Daoy (cell line): ENCODE measurements at places on chromosomes 5 and 9.
A peak's percentile ranks its signal among the peaks of the same experiment; 100 is the strongest.

DNA sequence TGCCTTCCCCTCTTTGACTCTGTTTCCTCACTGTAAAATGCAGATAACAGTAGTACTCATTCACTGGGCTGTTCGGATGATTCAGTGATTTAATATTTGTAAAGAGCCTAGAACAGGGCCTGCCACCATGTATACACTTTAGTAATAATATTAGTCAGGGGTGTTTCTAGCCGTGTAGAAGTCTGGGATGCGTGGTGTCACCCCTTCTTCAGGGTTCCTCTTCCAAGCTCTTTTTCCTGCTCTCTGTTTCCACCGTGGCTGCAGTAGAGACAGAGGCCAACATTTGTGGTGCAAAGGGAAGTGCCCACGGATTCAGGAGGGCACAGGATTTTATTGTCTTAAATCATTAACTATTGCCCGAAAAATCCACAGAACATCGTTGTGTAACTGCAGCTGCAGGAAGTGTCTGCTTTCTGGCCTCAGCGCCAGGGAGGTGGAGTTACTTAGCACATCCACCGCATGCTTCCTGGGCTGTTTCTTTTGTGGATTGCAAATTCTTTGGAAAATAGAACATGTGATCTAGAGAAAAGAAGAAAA is 61.7 kb downstream of the TRIO start:
- DNase-seq: peak; percentile 69

DNA sequence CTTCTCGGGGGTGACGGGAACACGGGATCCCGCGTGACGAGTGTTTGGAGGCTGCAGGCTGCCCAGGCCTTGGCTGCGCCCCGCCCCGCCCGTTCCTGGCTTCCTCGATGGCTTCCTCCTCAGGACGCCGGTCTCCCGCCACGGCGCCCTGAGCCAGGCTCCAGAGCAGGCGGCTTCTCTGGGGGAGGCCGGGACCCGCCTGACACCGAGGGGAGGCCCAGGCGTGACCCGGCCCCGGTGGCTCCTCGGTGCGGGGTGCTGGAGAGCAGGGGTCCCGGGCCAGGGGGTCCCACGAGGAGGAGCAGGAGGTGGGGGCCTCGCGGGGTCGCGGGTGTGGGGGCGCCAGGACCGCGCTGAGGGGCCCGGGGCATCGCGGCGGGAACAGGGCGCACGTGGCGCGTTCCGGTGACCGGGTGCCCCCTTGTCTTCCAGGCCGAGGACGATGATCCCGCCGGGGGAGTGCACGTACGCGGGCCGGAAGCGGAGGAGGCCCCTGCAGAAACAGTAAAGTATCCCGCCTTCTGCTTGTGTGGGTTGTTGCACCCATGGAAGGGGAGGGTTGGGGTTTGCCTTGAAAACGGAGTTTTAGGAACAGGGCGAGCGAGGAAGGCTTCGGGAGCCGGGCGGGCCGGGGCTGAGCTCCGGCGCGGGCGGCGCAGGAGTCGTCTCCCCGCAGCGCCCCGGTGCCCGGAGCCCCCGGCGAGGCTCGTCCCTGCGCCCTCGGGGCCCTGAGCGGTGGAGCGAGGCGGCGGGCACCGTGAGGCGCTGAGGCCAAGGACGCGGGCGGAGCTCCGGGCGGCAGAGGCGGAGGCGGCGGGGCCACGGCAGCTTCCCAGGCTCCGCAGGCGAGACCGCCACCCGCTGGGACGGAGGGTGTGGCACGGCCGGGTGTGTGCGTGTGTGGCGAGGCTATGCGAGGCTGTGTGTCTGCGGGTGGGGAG is 22.2 kb downstream of the AHRR start:
- peak; percentile 78 for DNase-seq

- peak; percentile 65 for DNase-seq
Observed at GRCh38 chr5:35876922-35877321, 20.2 kb downstream of the IL7R start.

DNA sequence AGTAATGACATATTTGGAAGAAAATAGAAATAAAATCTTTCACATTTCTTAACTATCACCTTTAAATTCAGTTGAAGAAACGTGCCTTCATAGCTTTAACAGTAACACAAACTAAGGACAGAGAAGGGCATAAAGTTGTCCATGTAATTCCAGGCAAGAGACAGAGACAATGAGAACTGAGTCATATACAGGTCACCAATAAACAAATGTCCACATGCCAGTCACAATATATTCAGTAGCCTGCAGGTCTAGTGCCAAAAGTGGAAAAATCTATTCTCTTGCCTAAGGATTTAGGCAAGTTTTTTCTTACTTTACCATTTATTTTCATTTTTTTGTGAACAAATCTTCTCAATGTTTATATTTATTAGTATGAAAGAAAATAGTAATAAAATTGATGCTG is 1711.5 kb upstream of the NUDT12 start:
- DNase-seq: no peak

GRCh38 chr5:56415356-56415765 is 182.2 kb upstream of the ANKRD55 start:
- peak; percentile 5 for DNase-seq

DNA sequence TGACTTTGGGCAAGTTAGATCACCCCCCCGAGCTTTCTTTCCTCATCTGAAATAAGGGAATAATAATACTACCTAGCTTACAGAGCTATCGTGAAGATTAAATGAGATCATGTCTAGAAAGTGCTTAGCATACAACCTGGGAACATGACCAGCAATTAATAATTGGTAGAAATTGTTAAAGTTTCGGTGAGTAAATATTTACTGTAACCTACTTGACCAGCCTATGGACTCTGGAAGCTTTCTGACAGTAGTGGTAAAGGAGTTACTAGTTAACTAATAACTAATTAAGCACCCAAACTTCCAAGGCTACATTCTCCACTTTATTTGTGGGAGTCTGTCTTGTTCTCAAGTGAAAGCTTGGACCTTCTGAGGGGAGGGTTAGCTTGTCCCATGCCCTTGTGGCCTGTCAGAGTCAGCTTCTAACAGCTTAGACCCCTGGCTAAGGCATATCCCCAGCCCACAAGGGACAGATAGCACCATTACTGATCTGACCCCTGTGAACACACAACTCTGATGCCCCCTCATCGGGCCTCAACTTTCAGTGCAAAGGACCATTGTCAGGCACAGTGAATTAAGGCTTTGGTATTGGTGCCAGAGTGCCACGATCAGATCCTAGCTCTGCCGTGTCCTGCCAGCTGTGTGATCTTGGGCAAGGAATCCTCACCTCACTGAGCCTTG is 58.7 kb upstream of the SAP30L start:
- no peak for DNase-seq

- no peak for DNase-seq
Observed at GRCh38 chr9:99825172-99826046, 3.7 kb downstream of the NR4A3 start.

GRCh38 chr5:18394443-18394804 is 760.2 kb downstream of the TAF11L14 start:
- no peak for DNase-seq

- peak; percentile 35 for DNase-seq
Observed at GRCh38 chr5:132492386-132493125, 2.0 kb upstream of the IRF1 start.

DNA sequence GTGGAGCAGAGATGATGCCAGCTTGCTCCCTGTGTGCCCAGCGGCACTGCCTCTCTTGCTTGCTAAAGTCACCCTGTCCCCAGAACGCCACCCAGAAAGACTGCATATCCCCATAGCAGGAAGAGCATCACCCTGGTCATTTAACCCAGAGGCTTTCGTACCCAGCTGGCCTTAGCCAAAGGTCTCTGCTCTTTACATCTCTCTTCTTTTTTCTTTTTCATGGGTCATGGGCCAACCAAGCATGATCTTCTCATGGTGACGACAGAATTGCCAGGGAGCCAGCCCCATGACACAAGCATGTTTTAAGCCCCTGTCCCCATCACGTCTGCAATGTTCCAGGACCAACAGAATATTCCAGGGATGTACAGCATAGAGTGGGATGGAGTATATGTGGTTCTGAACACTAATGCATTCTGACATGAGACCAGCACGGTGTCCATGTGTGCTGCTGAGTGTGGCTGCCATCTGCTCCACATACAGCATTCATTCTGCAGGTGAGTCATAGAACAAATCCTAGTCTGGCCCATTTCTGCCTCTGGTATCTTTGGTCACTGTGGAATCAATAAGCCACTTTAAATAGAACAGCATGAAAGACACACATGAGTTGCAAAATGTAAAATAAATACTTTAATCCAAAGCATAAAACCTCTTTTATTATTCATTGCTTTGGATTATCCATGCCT is 203.0 kb downstream of the MED10 start:
- DNase-seq: no peak
